ENCODE measurements at places on chromosomes 1 and 21.

- no peak for DNase-seq
Measured at GRCh38 chr1:245823408-245824147, 668.8 kb downstream of the KIF26B start.

DNA sequence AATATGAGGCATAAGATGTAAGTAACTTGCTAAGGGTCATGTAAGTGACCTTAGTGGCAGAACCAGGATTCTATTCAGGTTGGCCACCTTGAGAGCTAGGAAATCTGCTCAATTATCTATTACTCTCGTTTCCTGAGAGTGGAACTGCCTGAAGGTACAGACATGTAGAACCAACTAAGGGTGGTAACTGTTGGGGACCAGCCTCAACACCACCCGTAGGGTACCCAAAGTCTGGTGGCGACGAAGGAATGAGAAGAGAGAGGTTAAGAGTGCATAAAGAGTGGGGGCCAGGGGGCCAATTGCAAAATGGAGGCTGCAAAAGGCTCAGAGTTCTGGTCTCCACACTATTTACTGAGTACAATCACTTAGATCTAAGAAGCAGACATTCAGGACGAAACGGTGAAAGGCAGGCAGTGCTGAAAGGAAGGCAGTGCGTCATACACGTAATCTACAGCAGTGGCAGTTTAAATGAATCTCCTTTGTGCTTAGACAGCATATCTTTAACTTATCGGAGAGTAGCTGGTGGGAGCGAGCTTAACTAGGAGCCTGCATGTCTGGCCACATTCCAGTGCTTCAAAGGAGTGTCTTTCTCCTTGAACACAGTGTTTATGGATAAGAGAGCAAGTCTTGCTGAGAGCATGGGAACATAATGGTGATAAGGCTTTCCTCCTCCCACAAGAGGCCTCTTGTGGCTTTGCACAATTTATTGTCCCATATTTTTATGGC lies 25.0 kb downstream of the SRSF4 start:
- no peak for DNase-seq

DNA sequence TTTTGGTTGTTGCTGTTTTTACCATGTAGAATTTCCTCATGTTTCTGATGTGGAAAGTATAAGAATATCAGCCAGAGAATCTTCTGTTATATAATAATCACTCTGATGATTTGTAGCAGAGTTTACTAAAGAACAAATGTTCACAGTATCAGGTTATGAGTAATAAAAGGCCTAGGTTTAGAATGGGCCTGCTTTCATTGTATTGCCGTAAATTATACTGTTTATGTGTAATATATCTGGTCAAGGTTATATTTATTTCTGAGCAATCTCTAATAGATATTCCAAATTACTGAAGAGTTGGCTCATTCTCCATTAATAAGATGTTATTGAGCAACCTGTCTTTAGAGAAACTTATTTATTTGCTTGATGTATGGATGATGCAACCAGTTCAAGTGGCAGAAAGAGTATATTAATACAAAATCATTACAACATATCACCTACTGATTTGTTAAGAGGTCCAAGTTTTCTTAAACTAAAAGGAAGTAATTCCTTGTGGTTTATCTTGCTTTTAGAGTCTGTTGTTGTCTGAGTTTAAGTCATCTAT lies 649.4 kb upstream of the CXADR start:
- DNase-seq = no peak

- no peak for DNase-seq
Measured at GRCh38 chr1:205662135-205662738, 18.1 kb downstream of the SLC45A3 start.

DNA sequence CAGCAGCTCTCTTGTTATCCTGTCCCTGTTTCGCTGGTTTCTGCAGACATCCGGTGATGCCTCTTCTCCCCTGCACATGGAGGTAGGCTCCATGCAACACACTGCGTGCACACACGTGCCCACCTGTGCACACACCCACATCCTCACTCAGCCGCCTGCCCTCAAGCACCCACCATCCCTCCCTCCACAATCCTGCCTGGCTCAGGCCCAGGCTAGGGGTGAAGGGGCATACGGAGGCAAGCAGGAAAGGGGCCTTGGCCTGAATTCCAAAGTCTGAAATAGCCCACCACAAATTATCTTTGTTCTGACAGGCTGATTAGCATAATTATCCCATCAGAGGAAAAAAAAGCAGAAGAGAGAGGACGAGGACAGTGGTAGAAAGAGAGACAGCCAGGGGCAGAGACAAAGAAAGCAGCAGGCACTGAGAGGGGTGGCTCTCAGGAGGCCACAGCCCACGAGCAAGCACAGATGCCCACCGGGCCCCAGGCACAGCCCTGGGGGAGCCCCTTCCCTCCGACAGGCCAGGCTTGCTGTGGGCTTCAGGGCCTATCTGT lies 73.2 kb downstream of the GRIK3 start:
- no peak for DNase-seq

GRCh38 chr1:67118646-67119045 lies 16.1 kb downstream of the C1orf141 start:
- no peak for DNase-seq

GRCh38 chr1:24089743-24090555 lies 22.0 kb downstream of the MYOM3 start:
- DNase-seq = no peak

DNA sequence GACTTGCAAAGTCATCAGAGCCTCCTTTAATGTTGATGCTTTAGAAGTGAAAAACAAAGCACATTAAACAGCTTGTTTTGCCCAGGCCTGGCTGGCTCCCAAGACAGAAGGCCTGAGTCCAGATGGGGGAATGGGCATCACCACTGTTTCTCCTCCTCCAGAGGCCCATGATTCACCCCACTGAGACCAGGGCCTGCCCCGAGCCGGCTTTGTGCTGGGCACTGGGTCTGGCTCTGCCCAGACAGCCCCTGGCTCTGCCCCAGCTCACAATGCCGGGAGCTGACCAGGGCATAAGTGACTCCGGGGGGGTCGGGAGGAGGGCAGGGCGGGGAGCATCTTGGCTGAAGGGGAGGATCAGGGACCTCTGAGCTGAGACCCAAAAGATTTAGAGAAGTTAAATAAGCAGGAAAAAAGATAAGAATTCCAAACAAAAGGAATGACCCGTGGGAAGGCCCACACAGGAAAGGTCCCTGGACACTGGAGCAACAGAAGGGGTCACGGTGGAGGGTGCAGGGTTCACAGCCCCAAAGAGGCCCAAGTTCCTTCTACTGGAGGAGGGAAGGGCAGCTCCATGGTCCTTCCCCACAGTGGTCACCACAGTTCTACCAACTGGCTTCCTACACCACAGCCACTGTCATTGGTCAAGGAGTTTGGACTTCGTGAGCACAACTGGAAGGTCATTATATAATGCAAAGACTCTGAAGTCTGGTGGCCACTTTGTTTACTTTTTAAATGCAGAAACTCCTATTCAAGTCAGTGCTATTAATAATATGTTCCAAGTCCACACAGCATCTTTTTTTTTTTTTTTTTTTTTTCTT lies 5.5 kb downstream of the C2CD2 start:
- no peak for DNase-seq

- DNase-seq = no peak
Measured at GRCh38 chr1:91020486-91020885, 1.3 kb downstream of the ZNF644 start.

DNA sequence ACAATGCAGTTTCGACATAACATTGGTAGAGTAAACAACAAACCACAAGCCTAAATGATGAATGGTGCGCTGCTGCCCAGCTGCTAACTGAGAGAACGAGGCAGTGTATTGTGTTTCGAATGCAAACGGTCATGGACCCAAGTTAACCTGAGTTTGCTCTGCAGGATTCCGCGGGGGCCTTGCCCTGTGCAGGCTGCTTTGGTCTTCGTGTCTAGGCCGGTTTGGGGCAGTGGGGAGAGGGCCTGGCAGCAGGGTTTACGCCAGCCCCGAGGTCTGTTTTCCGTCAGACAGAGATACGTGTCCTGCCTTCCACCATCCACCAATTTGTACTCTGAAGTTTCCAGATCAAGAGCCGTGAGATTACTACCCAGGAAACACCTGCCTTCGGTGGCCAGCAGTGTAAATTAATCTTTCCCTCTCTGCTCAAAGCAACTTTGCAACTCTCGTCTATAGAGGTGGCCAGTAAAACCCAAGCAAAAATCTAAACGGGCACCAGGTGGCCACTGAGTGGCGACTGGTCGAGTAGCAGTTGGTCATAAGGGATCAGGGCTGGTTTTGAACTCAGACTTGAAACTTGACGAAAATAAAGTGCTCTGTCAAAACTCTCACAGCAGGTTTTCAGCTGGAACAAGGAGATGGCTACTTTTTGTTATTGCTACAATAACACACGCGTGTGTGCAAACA lies 6.3 kb upstream of the PRDM15 start:
- DNase-seq = no peak

DNA sequence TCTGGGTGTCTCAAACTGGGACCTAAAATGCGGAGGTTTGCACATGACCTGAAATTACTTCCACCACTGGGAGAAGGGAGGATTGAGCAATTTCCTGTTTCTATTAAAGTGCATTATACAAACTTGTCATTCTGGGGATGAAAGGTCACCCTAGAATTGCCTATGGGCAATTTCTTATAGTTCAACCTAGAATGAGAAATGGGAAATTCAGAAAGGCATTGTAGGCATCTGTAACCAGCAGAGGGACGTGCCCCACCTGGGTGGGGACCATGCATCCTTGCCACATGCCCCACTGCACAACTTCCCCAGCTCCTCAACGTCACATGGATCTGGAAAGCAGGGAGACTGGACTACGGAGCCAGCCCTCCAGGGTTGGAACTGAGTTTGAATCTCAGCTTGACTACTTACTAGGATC lies 47.0 kb downstream of the MRPL39 start:
- no peak for DNase-seq

DNA sequence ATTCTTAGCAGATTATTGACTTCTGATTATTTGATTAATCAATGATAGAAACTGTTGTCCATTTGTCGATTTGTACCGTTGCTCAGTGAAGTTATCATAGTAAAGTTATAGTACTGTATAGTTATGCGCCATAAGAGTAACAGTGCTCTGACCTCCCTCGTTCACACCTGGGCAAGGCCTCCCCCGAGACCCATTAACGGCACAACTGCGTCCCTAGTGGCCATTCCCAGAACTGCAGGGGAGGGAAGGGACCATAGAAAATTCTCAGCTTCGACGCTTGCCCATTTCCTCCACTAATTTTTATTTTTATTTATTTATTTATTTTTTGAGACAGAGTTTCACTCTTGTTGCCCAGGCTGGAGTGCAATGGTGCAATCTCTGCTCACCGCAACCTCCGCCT lies 334.4 kb downstream of the DSCAM start:
- DNase-seq = no peak

GRCh38 chr21:14762734-14763694 lies 216.9 kb upstream of the SAMSN1 start:
- DNase-seq = no peak

DNA sequence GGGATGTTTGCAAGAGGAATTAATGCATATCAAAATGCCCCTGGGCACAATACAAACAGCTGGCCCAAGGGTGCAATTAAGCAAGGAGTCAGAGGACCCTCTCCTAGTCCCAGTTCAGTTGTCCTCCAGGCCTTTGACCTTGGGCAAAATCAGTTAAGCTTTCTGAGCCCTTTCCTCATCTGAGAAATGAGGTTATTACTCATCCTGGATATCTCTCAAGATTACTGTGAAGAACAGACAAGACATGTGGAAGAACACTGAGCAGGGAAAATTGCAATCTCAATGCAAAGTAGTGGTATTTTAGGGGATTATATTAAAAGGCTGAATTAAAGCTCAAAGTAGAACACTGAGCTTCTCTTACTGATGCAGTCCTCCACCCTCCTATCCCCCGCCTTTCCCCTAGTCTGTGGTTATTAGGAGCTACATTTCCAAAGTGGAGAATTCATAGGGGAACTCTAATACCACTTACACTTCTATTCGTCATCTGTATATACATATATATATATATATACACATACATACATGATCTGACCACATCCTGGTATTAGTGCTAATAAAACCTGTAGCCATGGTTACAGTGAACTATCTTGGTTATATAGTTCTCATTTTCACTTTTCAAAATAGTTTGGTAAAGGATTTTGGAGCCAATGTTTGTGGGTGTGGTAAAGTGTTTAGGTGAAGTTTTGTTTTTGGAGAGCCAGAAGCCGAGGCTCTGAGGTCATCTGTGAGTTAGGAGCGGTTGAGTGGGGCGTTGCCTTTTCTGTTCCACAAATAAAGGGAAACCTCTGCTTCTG lies 18.1 kb downstream of the KIAA0040 start:
- DNase-seq = no peak

All from T-helper 2 cell treated with Interferon-gamma antibody and Interleukin-4, amounts not matched to agents 5 μg/mL and 100 μg/mL, for 36 hours (primary cell).